ENCODE measurements at places on chromosomes 12 and 14.
A peak's percentile ranks its signal among the peaks of the same experiment; 100 is the strongest.

GRCh38 chr14:105375635-105376057 is 22.7 kb upstream of the TEX22 start:
- no peak for DNase-seq

DNA sequence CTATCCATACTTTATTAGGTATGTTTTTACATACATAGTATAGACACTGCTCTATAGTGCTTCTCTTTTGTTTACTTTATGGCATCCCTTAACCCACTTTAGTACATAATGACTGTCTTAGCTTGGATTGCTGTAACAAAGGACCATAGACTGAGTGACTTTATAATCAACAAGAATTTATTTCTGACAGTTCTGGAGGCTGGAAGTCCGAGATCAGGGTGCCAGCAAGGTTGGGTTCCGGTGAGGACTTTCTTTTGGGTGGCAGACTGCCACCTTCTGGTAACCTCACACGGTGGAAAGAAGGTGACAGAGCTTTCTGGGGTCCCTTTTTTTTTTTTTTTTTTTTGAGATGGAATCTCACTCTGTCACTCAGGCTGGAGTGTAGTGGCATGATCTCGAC is 48.6 kb upstream of the PPM1H start:
- no peak for DNase-seq

DNA sequence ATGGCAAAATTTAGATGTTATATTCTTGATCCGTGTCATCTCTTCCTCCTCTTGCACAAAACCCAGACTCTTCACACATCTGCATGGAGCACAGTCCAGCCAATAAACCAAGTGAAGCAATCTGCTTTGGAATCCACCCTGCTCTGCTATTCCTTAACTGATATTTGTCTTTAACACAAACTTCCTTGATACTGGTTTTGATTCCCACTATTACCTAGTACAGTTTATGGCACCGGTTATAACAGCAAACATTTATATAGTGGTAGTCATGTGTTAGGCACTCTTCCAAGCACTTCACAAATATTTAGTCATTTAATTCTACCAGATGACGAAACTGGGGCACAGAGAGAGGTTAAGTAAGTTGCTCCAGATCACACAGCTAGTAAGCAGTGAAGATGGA is 12.5 kb downstream of the STYK1 start:
- no peak for DNase-seq

- DNase-seq = no peak
Observed at GRCh38 chr12:110555577-110556406, 27.3 kb downstream of the PPTC7 start.

GRCh38 chr12:96195845-96196451 is 1.8 kb downstream of the ELK3 start:
- no peak for DNase-seq

GRCh38 chr14:68341411-68342212 is 451.3 kb downstream of the ZFP36L1 start:
- DNase-seq = no peak

- no peak for DNase-seq
Observed at GRCh38 chr12:119621878-119622277, 28.3 kb downstream of the TMEM233 start.

GRCh38 chr12:45973526-45973925 is 16.8 kb downstream of the SCAF11 start:
- DNase-seq = no peak

DNA sequence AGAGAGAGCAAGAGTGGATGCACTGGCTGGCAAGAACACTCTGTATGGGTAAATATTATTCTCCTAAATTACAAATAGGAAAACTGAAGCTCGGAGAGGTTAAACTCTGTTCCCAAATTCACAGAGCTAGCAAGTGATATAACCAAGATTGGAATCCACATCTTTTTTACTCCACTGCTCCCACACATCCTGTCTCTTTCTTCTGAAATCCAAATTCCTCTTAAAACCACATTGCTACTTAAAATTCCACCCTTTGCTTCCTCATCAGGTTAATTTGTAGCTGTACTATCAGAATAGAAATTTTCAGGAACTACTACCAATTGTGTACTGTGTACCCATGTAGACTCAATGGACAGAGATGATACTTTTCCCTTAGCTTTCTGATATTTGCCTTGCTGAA is 74.4 kb downstream of the ARMH4 start:
- no peak for DNase-seq

DNA sequence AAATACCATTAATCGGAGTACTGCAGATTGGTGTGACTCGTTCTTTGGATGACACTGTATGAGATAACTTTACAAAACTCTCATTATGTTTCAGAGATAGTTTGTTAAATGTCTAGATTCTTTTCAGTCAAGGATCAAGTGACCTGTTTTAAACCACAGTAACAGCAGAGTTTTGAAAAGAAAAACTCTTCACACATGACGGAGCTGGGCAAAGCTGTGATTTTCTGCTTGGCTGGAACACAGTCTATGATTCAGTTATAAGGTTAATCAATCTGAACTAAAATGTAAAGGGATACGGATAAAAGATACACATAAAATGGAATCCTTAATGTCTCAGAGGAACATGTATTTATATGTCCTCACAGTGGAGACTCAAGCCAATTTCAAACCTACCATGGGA is 573.2 kb downstream of the PRKD1 start:
- DNase-seq = no peak

GRCh38 chr12:59929110-59929509 is 333.3 kb downstream of the SLC16A7 start:
- no peak for DNase-seq

DNA sequence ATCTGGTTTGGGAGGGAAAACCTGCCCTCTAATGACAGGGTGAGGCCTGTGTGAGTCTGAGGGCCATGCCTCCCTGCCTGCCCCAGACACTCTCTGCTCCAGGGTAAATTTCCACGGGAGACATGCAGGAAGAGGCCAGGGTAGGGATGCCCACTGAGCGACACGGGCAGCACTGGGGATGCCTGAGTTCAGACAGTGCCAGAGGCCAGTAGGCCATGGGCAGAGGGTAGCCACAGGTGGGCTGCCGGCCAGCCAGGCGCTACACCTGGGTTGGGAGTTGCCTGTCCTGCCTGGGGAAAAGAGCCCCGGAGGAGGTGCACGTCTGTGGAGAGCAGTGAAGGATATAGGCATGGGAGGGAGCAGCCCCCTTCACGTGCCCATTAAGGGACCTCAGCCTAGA is 3.6 kb downstream of the SERPINA12 start:
- DNase-seq = no peak

- DNase-seq = no peak
Observed at GRCh38 chr12:123726244-123726643, 14.1 kb downstream of the ATP6V0A2 start.

DNA sequence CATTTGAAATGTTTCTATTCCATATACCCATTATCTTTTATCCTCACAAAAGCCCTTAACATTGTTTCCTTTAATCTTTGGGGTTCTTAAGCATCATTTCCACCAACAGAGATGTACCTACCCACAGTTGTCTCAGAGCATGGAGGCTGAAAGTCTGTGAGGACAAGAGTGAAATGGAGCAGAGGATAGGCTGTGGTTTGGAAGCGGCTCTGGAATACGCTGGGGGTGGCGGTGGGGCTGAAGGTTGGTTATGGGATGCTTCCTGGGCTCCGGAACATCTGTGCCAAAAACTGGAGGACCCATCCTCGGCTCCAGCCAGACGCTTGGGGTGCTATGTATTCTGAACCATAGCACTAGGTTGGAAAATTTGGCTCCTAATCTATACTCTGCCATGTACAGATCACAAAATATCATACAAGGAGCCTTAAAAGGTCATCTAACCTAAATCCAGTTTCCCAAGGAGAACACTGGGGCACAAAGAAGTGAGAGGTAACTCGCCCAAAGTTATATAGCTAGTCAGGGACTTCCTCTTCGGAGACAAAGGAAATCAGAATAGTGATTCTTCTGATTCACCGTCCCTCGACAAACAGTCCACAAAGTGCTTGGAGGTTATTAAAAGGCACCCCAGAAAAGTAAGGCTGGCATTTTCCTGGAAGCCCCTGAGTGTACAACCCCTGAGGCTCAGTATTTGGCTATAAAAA is 2.5 kb downstream of the PPP1R3E start:
- DNase-seq = no peak

- no peak for DNase-seq
Observed at GRCh38 chr12:59744564-59744963, 148.7 kb downstream of the SLC16A7 start.

GRCh38 chr12:19597167-19598026 is 158.1 kb downstream of the AEBP2 start:
- no peak for DNase-seq

DNA sequence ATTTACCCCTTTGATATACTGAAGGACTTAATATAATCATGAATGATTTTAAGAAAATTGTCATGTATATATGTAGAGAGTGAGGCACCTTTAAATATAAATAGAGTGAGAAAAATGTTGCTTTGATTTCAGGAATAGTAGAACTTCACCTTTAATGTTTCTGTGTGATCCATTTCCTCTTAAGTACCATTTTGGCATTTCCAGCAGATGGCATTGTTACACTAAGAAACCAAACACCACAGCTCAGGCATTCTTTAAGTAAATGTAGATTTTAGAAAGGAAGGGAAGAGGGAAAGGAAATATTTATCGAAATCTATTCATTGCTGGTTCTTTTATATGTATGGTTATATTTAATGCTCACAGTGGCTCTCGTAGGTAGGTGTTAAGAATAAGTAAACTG is 556.7 kb upstream of the FBXO33 start:
- peak; percentile 27 for DNase-seq

DNA sequence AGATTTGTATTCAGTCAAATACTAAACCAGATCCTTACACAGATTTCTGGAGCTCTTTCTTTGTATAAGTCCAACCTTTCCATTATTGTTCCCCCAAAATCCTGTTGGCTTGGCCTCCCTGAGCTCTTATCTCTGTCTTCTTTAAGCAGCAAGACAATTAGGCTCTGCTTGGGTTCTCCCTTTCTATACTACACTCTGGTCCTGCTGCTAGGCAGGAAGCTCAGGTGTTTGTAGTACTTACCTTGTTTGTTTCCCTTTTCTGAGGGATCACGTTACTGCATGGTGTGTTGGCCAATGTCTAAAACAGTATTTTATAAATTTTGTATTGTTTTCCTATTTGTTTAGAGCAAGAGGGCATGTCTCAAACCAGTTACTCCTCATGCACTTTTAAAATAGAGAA is 192.9 kb downstream of the PRKD1 start:
- no peak for DNase-seq

DNA sequence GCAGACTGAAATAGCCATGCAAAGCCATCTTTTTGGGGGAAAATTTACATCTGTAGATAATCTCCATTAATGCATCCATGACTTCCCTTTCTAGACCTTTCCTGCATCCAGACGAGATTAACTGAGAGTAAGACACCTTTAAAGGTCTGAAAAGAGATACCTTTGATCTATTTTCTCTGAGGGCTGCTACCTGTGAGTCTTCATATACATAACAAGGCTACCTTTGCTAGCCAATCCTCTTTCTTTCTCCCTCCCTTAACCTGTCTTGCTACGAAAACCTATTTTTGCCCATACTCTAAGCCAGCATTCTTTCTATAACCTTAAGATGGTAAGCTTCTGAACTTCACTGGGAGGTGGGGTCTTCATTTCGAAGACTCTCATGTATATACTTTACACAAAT is 908.5 kb upstream of the FBXO33 start:
- DNase-seq = no peak

DNA sequence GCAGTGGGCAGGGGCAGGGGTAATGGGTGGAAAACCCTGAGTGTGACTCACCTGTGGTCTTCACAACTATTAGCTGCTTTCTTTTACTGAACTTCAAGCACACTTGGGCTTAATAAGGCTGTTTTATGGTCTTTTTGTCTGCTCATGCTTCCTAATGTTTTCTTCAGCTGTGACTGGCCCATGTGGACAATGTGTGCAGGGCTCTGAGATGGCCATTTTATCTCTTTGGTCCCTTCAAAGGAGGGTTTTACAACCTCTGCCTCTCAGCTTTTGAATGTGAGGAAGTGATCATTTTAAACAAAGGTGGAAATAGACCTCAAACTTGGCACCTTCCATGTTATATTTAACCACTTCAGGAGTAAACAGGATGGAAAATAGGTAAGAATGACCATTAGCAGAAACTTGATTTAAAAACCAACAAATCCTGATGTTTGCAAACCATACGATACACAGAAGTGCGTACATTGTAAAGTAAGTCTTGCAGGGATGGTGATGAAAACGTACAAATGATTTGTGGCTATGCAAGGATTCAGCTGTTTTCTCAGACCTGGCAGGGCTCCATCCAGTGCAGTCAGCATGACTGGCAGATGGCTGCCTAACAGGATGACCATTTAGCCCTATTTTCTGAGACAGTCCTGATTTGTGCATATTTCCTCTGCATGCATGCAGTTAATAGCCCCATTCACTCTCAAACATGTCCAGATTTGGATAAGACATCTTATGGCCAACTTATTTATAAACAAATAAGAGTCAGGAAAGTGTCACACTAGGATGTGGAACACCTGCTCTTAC is 103.2 kb downstream of the SLC38A4 start:
- no peak for DNase-seq

DNA sequence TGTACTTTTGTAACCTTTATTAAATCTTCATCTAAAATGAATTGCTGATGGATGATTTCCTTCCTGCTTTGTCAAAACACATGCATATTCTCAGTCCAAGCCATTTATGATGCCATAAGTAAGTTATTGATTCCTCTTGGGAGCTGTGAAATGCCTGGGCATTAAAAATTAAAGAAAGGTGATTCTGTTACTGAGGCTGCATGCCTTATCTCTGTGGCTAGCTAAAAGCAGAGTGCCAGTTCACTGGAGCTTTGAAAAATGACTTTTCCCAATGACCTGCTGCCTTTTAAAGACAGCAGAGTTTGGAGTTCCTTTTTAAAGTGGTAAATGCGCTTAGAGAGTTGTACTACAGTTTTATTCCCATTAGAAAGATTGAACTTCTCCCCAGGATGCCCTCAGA is 152.1 kb downstream of the TMTC2 start:
- no peak for DNase-seq

- DNase-seq = no peak
Observed at GRCh38 chr12:9973949-9974348, 2.7 kb downstream of the CLEC12A start.
